ENCODE measurements at places on chromosomes 11 and 22.
A peak's percentile ranks its signal among the peaks of the same experiment; 100 is the strongest.

- DNase-seq, result no peak
Observed at GRCh38 chr11:72307439-72307838, 63.5 kb upstream of the PHOX2A start.

DNA sequence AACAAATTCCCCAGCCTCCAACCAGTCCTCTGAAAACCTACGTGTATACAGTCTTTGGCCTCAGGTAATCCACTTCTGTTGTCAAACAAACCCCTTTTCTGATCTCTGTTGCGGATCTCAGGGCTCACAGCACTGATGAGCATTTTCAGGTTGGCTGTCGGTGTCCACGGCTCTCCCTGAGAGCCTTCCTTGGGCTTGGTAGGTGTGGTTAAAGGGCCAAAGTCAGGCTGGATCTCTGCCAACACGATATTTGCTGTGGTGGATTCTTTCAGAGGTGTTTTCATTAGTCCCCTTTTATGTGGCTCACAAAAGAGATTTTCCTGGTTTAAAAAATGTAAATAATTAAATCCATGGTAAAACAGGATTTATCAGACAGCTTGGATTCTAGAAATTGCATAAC lies 2.9 kb downstream of the E2F8 start:
- DNase-seq, result no peak

DNA sequence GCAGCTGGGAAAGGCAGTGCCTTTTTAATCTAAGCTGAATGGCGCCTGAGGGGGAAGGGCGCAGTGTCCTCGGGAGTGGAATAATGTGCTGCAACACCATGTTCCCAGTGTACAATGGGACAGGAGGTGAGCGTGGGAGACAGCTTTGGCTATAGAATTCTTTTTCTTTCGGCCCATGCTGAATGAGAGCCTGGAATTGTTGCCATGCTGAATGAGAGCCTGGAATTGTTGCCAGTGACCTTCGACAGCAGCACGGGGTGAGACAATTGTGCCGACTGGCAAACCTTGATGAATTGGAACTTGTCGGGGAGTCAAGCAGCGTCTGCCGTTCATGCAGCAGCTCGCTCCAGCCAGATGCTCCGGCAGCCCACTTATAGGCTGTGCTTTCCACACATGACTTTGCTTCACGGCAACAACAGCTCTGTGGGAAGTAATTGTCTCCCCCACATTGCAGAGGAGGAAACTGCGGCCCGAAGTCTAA lies 141.4 kb upstream of the E2F8 start:
- no peak for DNase-seq

DNA sequence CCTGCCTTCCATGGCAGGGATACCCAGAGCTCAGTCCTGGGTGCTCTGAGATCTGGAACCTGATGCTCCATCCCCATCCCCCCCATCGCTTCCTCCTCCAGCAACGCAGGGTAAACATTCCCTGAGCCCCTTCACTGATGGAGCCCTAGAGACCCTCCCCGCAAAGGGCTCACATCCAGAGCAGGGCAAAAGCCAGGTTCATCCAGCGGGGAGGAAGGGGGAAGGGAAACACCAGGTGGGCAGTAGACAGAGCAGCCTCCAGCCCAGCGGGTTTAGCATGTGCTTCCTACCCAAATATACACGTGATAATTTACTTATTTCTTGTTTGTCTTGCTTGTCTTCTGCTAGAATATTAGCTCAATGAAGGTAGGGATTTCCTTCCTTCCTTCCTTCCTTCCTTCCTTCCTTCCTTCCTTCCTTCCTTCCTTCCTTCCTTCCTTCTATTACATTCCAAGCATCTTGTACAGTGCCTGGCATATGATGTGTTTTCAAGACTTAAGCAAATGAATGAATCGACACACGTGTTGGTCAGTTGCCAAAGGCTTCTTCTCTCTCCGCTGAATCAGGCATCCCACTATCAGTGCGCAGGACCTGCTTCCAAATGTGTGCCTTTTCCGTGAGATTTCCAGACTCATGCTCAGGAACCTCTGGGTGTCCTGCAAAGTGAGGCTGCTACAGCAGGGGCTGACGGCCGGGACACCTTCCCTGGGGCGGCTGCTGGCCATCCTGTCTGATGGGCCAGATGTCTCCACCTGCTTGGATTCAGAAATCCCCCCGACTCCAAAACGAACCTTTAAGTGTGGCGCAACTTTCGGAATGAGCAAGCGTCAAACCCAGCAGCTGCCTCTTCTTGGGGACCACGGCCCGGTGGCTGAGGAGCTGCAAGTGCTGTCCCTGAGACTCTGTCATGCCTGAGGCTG lies 955.1 kb downstream of the BRD1 start:
- DNase-seq, result no peak

GRCh38 chr11:32071811-32072210 lies 19.1 kb upstream of the RCN1 start:
- peak; percentile 72 for DNase-seq

DNA sequence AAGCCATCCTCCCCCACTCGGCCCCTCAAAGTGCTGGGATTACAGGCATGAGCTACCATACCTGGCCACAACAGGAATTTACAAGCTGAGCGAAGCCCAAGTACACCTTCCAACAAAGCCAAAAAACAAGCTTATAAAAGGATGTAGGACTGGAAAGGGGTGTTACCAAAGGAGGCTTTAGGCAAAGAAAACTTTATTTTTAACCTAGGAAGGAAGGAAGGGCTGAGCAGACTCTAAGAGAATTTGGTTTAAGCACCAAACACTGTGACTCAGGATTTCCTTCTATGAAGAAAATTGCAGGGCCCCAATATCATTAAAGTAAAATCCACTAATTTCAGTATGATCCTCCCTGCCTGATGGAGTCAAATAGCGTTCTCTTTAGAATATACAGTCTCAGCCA lies 12.1 kb downstream of the DENND5A start:
- no peak for DNase-seq

DNA sequence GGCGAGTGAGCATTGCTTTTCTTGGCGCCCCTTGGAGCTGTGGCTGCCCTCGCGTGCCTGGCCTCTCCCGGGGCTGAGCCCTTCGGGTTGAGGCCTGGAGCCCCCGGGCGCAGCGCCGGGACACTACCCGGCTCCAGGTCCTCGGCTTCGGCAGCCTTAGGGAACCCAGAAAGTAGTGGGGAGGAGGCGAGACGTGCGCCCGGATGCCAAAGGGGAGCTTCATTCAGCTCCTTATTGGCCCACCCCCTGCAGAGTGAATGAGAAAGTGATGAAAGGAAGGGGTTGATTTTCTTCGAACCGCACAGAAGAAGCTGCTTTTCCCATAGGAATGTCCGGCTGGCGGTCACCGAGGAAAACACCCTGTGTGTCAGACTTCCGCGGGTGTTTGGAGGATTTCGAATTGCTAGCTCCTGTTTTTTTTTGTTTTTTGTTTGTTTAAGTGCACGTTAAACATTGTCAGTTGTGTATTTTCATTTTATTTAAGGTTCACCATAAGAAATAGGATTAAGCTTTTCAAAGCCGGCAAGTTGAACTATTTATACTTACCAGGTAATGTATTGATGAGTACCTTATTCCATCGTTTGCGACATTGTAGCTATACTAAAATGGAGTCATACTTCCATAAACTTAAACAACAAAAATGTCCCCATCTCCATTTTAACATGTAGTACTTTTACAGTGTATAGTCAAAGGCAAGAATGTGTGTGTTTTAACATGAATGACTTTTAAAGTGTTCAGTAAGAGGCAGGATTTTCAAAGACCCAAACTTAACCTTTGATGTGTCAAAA lies 841 bp upstream of the EIF4G2 start:
- peak; percentile 85 for DNase-seq

DNA sequence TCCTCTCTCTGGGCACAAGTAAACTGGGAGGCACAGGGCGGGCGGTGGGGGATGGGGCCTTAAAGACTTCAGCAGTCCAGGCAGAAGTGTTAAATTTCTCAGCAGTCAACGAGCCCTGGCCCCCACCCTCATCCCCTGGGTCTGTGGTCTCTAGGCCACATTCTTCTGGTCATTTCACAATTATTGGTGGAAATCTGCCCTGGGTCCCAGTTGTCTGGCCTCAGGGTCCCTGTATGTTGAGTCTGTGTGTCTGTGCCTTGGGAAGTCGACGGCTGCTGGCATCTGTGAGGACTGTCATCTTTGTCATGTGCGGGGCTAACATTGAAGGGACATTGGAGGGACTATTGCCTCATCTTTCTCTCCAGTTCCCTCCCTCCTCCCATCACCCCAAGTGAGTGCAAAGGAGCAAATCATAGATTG lies 1.7 kb downstream of the TSPAN18 start:
- no peak for DNase-seq

- peak; percentile 39 for DNase-seq
Observed at GRCh38 chr11:18066626-18067025, 20.6 kb upstream of the TPH1 start.

DNA sequence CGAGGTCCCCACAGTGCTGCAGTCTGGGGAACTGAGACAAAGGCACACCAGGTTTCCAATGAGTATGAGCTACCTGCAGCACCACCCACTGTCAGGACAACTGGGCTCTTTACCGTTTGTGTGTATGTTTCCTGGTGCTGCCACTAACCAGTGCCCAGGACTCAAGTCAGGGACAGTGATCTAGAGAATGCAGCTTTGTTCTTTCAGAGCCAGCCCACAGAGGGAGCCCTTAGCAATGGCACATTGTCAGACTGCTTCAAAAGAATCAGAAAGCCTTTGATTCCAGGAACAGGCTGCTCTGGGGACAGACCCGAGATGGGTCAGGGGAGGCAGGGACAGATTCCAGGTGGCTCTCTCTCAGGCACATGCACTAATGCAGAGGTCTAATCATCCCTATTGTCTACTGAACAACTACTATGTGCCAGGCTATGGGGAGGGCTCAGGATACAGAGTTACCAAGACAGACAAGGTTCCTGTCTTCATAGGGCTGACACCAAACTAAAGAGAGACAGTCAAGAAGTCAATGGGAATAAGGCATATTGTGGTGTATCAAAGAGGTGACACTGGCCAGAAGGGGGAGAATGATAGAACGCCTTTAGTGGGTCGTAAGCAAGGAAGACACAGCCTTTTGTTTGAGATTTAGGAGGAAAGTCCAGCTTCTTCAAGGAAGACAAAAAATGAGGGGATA lies 103.7 kb downstream of the VPREB1 start:
- DNase-seq, result no peak
